ENCODE measurements at places on chromosomes 13 and 19.
A peak's percentile ranks its signal among the peaks of the same experiment; 100 is the strongest.

DNA sequence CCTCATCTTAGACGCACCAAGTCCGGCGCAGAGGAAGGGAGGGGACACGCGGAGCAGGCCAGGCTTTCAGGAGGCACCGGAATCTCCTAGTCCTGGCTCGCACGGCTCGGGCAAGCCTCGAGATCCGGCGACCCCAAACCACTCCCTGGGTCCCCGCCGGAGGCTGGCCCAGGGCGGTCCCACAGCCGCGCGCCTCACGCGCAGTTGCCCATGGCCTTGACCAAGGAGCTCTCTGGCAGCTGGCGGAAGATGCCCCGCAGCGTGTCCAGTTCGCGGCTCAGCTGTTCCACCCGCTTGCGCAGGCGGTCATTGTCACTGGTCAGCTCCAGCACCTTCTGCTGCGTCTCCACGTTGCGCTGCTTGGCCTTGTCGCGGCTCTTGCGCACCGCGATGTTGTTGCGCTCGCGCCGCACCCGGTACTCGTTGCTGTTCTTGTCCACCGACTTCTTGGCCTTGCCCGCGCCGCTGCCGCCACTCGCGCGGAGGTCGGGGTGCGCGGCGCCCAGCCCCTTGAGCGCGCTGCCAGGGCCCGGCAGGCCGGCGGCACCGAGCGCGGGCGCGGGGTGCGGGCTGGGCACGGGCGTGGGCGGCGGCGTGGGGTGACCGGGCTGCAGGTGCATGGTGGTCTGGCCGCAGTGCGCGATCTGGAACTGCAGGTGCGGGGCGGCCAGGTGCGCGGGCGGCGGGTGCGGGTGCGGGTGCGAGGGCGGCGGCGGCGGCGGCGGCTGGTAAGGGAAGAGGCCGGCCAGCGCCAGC lies 1.0 kb downstream of the CEBPA start:
- no peak for DNase-seq

- no peak for DNase-seq
These were observed 10.8 kb downstream of the SOX21 start for GRCh38 chr13:94701313-94702180.

GRCh38 chr19:51440846-51441409 lies 17.3 kb downstream of the SIGLEC8 start:
- DNase-seq = peak; percentile 9

DNA sequence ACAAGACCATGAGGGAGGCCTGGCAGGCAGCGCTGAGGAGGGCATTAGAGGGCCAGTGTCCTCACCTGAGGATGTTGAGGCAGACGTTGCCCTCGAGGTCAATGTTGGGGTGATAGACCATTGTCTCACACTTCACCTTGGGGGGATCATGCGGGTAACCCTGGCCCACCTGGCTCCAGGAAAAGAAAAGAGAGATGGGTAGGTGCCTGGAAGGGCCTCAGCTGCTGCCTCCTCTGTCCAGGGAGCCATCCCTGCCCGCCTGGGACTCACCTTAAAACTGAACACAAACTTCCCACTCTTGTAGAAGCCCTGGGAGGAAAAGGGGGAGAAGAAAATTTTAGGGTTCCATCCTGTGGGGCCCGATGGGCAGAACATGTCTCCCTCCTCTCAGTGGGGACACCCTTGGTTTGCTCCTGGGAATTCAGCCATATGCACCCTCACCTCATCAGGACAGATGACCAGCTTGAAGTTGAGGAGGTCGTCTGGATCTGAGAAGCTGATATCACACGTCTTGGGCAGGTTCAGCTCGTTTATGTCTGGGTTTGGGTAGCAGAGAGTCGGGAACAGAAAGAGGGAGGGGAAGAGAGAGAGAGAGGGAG lies 1.7 kb downstream of the UBE2M start:
- DNase-seq = no peak

DNA sequence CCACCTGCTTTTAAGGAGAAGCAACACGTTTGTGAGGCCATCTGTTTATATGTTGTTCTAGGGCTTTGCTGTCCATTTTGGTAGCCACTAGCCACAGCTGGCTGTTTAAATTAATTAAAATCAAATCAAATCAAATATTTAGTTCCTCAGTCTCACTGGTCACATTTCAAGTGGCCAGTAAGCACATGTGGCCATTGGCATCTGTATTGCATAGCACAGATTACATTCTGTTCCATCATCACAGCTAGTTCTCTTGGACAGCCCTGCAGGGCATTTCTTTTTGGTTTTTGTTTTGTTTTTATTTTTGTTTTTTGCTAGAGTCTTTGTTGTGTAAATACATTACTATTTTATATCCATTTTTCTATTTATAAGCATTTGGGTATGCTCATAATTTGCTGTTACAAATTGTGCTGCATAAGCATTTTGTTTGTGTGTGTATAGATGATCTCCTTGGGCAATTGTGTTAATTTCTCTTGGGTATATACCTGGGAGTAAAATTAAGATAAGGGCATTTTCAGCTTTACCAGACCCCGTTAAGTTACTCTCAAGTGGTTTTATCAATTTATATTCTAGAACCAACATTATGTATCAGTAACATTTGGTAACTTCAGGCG lies 31.3 kb downstream of the SAE1 start:
- peak; percentile 30 for DNase-seq

GRCh38 chr19:40286971-40287421 lies 1.9 kb upstream of the AKT2 start:
- no peak for DNase-seq

DNA sequence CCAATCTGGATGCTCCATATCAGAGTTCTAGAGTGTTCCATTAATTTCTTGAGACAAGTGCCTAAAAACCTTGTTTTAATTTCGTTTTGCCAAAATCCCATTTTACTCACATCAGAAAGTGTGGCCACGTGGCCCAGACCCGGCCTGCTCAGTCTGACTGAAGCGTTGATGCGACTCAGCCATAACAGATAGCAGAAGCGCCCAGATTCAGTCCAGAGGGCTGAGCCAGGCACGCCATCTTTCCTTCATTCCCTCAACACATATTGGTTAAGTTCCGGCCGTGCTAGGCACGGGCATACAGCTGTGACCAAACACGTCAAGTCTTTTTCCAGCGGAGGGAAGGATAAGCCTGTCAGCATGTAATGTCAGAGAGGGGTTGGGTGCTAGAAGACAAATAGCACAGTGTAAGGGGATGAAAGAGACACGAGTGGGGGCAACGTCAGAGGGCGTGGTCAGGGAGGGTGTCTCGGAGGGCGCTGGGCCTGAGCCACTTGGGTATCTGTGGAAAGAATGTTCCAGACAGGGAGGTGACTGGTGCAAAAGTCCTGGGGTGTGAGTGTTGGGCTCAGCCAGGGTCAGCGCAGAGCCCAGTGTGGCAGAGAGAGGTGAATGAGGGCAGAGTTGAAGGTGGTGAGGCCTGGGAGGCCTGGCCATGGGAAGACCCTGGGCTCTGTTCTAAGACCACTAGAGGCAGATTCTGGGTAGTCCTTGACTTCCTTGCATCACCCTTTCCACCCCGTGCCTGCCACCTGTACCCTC lies 3.1 kb downstream of the F10 start:
- no peak for DNase-seq
